ENCODE measurements at places on chromosomes 4 and X.

GRCh38 chr4:78902298-78902697 lies 36.9 kb downstream of the PAQR3 start:
- DNase-seq = no peak

DNA sequence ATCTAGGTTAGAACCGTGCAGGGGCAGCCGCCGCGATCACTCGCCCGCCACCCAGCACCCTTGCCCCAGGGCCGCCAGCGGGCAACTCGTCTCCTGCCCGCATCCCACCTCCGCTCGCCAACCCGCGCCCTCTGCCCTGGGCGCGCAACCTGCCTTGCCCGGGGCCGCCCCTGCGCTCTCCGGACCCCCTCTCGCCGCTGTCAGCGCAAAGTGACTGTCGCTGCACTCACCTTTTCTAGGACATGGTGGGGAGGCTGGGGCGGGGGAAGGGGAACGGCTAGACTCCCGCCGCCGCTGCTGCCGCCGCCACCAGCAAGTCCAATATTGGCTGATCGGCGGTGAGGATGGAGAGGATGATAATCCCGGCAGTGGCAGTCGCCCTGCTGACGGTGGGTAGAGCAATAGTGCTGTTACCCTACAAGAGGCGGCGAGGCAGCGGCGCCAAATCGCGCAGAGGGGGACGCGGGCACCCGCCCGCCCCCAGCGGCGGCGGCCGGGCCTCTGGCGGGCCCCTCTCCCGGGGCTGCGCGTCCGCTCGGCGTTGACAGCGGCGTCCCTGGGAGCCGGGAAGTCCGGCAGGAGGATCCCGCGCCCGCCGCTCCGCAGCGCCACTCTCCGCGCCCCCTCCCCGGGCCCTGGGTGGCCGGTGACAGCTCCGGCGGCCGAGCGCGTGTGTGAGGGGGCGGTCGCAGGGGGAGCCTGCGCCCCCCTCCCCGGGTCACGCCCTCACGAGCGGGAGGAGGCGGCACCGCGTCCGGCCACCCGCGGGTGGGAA lies 2.3 kb upstream of the NR3C2 start:
- DNase-seq = peak; percentile 25

DNA sequence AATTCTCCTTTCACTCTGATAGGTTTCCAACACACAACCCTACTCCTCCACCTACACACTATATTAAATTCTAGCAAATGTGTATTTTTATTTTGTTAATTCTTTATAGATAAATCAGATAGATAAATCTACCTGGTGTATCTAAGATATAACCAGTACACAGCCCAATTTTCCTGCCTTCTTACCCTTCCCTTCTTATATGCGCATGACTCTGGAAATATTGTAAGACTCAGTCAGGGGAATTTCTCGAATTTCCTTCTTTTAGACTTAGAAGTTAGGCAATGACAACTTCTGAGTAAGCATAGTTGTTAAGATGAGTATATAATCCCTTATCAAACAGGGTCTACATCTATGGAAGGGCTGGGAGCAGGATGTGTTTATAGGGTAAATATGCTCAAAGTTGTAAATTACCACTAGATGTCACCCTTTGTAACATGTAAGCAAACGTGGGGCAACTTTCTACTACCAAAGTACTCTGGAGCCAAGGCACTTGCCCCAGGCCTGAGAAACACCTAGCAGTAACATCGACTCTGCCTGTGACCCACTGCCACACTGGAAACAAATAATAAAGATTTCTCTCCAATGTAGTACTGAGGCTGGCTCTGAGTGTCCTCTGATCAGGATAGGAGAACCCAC lies 444.7 kb downstream of the IQCM start:
- DNase-seq = no peak

DNA sequence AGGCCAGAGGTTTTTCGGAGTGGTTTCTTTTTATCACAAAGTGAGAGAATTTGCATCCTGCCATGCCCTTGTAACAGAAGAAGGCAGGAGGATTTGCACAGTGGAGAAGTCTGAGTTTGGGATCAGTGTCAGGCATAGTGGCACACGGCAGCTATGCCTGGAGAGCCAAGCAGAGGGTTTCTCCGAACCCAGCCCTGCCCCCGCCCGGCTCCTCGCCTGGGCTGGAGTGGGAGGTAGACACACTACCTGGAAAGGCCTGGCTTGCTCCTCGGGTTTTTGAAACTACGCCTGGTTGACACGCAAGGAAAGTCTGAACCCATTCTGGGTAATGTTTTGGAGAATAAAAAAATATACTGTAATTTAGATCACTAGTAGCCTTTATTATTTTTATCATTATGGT lies 1653.6 kb upstream of the TENM3 start:
- no peak for DNase-seq

- no peak for DNase-seq
Measured at GRCh38 chrX:41526271-41526670, 79.1 kb downstream of the NYX start.

- no peak for DNase-seq
Measured at GRCh38 chr4:7616193-7616592, 181.5 kb upstream of the PSAPL1 start.

DNA sequence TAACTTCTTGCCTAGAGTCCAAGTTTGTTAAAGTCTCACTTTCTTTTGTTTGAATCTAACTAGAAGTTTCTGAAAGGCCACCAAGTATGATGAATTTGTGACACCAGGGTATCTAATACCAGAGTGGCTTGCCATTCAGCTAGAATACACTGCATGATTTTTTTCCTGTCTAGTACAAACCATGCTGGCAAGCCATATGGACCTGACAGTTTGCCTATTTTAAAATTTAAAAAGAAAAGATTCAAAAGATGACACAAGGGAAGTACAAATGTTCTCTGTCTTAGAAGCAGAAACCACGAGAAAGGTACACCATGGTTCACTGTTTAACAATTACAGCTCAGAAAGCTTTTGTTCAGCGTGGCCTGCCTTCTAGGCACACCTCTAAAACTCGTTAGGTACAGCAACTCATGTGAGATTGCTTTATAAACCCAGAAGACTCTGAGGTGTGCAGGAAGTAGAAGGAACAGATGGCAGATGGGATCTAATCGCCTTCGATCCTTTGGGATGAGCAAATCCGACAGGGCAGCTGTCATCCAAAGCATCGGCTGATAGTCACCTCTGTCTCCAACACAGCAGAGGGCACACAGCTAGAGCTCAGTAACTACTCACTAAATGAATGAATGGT lies 35.4 kb upstream of the CENPU start:
- DNase-seq = no peak

DNA sequence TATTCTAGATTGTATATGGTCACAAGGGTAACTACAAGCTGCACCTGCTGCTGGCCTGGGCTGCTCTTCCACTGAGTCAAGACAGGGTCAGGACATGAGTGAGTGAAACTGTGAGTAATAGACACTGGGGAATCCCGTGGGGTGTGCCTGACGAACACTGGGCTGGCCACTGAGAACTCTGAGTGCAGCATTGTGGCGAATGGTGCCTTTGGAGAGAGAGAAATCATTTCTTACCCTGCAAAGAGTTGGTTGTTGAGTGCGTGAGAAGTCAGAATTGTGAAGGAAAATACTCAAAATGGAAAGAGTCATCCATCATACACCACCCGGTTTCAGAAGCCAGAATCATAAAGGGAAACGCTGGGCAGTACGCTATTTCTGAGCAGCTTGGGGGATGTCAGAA lies 43.1 kb upstream of the LSM6 start:
- no peak for DNase-seq

GRCh38 chrX:134935276-134935675 lies 55.5 kb upstream of the SMIM10 start:
- DNase-seq = no peak

DNA sequence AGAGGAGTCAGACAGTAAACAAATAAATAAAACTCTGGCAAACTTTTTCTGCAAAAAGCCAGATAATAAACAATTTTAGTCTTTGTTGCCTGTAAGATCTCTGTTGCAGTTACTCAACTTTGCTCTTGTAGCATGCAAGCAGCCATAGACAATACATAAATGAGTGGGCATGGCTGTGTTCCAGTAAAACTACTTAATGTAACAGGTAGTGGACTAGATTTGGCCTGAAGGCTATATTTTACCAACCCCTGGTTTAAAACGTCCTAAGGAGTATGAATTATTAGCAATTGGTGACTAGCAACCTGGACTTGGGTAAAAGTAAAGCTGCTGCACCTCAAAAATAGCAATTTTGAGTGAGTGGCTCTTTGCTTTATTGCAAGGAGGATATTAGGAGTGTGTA lies 30.9 kb downstream of the SLAIN2 start:
- DNase-seq = no peak

DNA sequence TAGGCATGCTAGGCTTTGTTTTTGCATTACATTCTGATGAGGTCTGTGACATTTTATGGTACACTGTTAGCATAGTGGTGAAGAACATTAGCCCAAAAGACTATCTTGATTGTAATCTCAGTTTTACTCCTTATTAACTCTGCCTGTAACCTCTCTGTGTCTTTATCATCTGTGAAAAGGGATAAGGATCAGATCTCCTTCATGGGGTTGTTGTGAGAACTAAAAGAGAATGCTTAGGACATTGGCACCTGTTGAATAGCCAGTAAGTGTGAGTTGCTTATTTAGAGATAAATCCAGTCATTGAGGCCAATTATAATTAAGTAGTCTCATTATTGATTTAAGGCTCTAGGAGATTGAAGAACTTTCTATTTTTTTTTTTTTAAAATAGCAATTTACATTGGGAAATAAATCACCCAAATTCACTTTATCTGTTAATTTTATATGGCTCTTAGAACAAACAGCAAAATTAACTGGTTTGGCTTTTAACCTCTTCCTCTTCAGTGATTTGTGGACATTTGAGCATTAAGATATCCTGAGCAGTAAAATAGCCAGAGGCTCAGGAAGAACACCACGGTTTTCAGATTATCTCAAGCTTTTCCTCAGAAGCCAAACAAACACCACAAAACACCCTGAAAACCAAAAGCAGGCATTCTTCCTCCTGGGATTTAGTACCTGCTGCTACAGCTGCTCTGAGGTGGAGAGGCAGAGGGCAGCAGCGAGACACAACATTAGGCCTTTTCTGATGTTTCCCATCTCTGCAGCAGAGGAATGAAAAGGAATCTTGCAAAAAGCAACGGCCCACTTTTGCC lies 192.9 kb downstream of the ARHGAP10 start:
- no peak for DNase-seq

GRCh38 chr4:130814896-130815295 lies 1718.9 kb downstream of the C4orf33 start:
- DNase-seq = no peak

DNA sequence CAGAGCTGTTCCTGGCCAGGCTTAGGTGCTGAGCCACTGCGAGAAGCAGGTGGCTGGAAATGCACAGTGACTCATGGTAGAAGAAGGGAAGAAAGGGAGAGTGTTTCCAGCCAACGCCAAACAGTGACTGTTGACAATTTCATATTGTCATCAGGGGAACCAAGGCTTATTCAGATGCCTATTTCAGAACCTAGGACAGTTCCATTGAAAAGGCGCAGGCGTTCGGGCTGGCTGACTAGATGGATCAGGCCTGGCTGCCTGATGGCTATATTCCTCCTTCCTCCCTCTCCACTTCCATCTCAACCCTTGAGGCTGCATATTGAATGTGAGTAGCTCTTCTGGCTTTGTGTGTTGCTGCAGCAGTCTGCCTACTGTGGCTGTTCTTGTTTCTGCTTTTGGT lies 73.0 kb upstream of the FRMPD4 start:
- no peak for DNase-seq

GRCh38 chr4:5660185-5660584 lies 48.2 kb downstream of the EVC2 start:
- no peak for DNase-seq

DNA sequence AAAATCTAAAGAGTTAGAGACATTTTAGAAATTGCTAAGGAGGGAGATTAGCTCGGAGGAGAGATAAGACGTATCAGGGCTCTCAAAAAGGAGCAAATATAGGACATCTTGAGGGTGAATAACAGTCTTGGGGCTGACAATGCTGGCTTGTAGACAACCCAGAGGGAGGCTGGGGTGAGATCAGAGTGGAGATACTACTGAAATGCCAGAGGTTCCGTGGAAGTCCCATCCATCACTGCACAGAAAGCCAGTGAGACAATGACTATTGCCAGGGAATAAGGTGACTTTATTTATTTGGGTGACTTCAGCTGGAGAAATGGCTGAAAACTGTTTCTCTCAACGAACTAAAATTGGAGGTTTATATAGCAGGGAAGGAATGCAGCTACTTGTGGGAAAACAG lies 838.1 kb upstream of the AGA start:
- DNase-seq = no peak

- DNase-seq = no peak
Measured at GRCh38 chrX:19347916-19348315, 4.2 kb downstream of the PDHA1 start.

- no peak for DNase-seq
Measured at GRCh38 chrX:6244666-6245065, 16.0 kb upstream of the NLGN4X start.

DNA sequence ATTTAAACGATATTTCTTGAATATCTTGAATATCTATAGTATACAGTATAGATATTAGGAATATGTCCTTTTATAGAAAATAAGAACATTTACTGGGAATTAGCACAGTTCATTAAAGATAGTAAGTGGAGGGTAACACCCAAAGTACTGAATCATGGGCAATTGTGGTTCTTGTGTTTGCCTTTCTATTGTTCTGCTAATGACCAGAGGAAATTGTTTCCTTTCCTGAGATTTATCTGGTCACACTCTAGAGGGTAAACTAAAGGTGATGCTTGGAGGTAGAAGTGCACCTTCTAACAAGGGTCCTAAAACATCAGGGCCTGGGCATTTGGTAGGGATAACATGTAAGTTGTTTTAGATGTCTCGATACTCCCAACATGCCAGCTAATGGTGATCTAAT lies 241.3 kb upstream of the SFRP2 start:
- no peak for DNase-seq

DNA sequence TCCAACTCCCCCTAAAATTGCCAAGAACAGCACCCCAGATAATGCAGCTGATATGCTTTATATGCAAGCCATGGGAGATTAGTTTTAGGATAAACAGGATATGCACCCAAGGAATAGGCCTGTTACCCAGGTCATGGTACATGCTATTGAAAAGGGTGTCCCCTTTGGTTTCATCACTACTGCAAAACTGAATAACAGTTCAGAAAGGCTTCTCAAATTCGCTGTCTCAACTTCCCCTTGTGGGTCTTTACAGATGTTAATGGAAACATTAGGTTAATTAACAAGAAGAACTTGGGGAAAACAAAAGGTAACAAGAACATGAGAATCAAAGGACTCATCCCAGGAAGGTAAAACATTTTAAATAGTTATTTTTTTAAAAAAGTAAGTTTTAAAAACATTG lies 318.7 kb downstream of the PRR32 start:
- DNase-seq = no peak

GRCh38 chrX:9019151-9019550 lies 14.8 kb downstream of the FAM9B start:
- no peak for DNase-seq

GRCh38 chr4:112125416-112125815 lies 19.8 kb upstream of the FAM241A start:
- no peak for DNase-seq

DNA sequence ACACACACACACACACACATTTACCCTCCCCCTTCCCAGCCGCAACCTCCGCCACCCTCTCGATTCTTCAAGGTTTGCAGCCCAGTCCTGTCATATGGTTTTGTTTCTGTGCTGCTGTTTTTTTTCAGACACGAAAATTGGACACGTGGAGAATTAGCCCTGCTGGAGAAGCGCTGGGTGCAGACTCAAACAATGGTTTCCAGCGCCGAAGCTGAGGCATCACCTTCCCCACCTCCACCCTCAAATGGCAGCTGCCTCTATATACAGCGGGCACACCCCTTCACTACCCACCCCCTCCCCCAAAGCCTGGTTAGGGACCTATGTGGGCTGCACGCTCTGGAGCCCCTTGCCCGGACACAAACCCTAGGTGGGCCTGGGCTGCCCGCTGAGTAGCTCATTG lies 87.9 kb downstream of the BCOR start:
- DNase-seq = no peak

GRCh38 chr4:126755506-126755905 lies 877.3 kb upstream of the INTU start:
- no peak for DNase-seq
